ENCODE measurements at places on chromosomes 2 and 18.
A peak's percentile ranks its signal among the peaks of the same experiment; 100 is the strongest.

- DNase-seq = no peak
These were observed 57.6 kb upstream of the CABLES1 start for GRCh38 chr18:23077493-23078256.

DNA sequence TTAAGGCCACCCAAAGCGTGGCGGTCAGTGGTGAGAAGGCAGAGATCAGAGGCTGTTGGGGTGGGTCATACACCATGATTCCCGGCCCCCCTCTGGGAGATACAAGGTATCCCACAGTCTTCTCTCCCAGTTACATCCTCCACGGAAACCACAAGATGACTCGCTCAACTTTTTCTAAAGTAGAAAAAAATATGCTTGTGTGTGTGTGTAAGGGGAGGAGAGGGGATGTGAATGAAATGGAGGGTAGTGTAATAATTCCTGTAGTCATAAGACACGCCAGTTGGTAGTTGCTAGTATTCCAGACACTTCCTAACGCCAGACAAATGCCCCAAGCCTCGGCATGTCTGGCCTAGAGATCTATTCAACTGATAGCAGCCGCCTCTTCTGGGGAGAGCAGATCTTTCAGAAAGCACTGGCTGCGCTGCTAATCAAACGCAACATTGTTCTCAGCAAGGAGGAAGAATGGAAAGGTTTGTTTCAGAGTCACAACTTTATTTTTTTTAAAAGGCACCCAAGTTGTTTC is 143.5 kb downstream of the TGIF1 start:
- DNase-seq = no peak

DNA sequence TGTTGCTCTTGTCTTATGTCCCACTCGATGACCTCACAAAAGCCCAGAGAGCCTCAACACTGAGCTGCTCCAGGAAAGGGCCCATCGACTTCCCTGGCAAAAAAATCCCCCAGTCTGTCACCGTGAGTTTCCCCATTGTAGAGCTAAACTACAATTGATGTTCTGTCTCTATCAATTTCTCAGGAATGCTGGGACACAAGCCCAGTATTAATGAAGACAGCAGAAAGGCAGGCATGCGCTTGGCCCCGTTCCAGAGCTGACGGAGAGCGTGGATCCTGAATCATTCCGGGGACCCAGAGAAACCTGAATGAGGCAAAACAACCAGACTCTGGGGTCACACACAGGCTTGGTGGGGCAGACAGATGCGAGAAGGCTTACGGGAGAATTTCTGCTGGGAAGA is 146.9 kb downstream of the TTC32 start:
- no peak for DNase-seq

- no peak for DNase-seq
These were observed 2.8 kb downstream of the RHOB start for GRCh38 chr2:20449501-20450200.

DNA sequence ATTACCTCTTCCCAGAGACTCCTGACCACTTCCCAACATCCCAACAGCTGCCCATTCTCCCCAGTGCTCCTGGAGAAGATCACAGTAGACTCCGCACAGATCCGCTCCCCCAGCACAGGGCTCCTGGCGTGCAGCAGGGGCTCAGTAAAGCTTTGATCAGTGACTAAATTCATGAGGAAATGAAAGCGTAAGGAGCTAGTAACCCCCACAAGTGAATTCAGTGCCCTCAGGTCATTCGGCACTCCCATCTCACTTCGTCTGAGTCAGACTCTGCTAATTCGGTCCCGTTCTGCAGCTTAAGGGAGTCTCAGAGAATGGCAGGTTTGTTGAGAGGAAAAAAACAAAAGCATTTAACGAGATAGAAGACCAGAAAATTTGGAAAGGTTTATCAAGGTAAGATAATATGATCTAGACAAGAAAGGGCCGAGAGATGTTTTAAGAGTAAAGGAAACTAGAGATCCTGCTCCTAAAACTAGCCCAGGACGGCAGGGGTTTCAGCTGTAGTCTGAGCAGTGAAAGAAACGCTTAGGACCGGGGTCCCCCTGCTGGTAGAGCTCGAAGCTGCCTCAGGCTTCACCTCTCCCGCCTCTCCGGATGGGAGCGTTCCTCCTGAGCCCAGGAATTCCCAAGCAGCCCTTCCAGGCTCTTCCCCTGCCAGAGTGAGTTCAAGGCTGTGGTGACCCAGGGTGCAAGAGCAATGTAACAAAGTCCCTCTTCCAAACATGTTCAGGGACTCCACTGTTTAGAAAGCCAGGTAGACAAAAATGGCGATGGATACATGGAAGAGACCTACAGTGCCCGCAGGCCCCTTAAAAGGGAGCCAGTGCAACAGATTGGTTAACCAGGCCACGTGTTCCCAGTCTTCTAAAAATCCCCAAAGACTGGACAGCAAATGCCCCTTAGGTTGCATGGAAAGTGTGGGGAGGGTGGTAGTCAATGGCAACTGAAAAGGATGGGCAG is 127.3 kb downstream of the DNER start:
- peak; percentile 18 for DNase-seq

GRCh38 chr2:212926940-212927339 is 224.5 kb downstream of the IKZF2 start:
- no peak for DNase-seq

GRCh38 chr2:204251998-204252376 is 293.3 kb upstream of the PARD3B start:
- DNase-seq = no peak

DNA sequence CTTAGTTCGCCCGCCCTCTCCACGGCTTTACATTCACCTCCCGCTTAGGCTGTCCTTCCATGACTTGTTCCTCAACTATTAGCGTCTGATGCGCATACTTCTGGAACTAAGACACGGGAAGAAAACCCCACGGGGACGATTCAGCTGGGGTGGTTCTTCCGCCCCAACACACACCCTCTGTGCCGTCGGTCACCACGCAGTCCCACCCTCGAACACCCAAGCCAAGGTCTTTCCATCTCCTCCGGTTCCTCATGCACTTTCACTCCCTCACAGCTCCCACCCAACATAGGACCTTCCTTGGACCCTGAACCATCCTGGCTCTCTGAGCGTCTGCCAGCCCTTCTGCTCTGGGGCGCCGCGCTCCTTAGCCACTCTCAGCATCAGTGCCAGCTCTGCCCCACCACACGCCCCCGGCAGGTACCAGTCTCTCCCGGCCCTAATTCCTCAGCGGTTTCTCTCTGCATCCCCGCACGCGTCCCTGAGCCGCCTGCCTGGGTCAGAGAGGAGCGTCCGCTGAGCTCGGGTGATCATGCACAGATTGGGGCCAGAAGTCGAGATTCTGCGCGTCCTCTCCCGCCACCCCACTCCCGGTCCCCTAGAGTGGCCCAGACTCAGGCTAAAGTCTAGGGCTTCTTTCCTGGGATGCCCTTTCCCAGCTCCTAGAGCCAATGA is 522 bp upstream of the SRD5A2 start:
- DNase-seq = no peak

- no peak for DNase-seq
These were observed 61.7 kb downstream of the STK39 start for GRCh38 chr2:168185583-168186274.

DNA sequence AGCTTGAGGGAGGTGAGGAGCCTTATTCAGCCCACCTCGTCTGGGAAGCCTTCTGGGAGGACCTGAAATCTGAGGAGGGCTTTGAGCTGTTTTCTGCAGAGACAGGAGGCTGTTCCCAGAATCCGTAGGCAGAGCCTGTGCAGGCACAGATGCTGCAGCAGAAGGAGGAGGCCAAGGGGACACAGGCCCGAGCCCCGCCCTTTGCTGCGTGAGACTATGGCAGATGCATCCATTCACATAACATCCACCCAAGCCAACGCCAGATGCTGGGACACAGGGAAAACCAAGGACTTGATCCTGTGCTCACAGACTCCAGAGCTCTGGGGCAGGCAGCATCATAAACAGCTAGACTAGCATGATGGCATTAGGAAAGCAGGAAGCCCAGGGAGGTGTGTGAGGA is 98.2 kb downstream of the KCNF1 start:
- no peak for DNase-seq

- no peak for DNase-seq
These were observed 61.1 kb upstream of the RPL31 start for GRCh38 chr2:100940766-100941645.
